NCI-H187 treated with DMSO at 0.1 percent for 48 hours (cell line): ENCODE measurements at places on chromosomes 3 and 15.

DNA sequence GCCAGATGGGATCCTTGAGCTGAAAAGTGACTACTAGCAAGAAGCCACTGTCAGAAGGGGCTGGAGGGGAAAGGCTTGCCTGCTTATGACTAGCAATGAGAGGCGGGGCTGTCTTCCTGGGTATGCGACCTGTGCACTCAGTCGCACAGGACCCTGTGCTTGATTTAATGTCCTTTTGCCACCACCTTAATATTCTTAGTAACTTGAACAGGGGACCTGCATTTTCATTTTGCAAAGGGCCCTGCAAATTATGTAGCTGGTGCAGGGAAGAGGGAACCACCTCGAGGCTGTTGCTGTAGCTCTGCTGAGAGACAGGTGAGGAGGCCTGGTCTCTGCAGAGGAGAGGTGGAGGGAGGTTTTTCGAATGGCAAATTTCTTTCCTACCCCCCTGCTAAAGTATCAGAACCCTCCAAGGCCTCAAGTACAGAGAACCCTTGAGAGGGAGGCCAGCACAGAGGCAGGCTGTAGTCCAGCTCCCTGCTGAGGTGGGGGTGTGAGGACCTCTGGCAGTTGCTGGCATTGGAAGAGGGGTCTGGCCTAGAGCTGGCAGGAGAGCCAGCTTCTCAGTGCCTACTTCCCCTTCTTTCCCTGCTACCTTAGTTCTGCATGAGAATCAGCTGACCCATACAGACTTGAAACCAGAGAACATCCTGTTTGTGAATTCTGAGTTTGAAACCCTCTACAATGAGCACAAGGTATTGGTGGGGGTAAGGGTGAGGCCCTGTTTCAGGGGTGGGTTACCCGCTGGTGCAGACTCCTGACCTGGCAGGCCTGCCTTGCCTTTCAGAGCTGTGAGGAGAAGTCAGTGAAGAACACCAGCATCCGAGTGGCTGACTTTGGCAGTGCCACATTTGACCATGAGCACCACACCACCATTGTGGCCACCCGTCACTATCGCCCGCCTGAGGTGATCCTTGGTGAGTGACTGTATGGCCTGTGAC lies 11.4 kb downstream of the CLK3 start:
- no peak for DNase-seq

- no peak for DNase-seq
Measured at GRCh38 chr15:42108189-42108588, 13.8 kb upstream of the PLA2G4D start.

- DNase-seq = no peak
Measured at GRCh38 chr3:190345878-190346277, 23.6 kb upstream of the CLDN1 start.

DNA sequence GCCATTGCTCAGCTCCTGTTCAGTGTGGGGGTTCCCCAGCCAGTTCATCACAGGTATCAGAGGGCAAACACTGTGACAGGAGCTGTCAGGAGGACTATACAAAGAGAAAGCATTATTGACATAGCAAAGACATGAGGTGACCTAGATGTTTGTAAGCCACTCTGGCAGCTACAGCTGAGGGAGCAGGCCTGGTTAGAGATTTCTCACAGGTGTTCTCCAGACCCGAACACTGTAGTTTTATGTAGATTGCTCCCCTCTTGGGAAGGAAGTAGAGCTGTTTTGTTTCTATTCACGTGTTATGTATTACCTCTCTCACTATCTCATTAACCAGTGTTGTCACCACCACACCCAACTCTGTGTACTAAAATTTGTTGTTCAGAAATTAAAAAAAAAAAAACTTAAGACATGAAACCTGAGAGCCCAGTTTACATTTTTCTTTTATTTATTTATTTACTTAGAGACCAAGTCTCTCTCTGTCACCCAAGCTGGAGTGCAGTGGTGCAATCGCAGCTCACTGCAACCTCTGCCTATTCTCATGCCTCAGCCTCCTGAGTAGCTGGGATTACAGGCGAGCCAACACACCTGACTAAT lies 123.7 kb downstream of the RBPMS2 start:
- DNase-seq = no peak
